ENCODE measurements at places on chromosomes 5 and 9. TPM values are rescaled to one million over a fixed set of nuclear protein-coding genes. Genes with fewer than 3 reads are reported as not detected.

- no peak overlapping the region for H3K4me3 ChIP-seq
- no peaks in the 10 kb centered on the region for H3K36me3 ChIP-seq
- DNase-seq, result no peak
These were observed 162.5 kb upstream of the TLE4 start for GRCh38 chr9:79409182-79409823.

Gene PFN3
- total RNA-seq, result not detected

DNA sequence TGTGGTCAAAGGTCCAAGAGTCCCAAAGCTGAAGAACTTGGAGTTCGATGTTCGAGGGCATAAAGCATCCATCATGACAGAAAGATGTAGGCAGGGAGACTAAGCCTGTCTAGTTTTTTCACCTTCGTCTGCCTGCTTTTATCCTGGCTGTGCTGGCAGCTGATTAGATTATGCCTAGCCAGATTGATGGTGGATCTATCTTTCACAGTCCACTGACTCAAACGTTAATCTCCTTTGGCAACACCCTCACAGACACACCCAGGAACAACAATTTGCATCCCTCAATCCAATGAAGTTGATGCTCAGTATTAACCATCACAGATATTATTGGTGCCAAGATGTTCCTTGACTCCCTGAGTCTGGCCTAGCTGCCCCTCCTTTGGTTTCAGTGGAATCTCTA is 530.8 kb upstream of the CLINT1 start:
- H3K4me3 ChIP-seq, result no peak overlapping the region
- H3K27me3 ChIP-seq, result no peaks in the 10 kb centered on the region
- no peaks in the 10 kb centered on the region for H3K4me1 ChIP-seq
- no peaks in the 10 kb centered on the region for H3K36me3 ChIP-seq

DNA sequence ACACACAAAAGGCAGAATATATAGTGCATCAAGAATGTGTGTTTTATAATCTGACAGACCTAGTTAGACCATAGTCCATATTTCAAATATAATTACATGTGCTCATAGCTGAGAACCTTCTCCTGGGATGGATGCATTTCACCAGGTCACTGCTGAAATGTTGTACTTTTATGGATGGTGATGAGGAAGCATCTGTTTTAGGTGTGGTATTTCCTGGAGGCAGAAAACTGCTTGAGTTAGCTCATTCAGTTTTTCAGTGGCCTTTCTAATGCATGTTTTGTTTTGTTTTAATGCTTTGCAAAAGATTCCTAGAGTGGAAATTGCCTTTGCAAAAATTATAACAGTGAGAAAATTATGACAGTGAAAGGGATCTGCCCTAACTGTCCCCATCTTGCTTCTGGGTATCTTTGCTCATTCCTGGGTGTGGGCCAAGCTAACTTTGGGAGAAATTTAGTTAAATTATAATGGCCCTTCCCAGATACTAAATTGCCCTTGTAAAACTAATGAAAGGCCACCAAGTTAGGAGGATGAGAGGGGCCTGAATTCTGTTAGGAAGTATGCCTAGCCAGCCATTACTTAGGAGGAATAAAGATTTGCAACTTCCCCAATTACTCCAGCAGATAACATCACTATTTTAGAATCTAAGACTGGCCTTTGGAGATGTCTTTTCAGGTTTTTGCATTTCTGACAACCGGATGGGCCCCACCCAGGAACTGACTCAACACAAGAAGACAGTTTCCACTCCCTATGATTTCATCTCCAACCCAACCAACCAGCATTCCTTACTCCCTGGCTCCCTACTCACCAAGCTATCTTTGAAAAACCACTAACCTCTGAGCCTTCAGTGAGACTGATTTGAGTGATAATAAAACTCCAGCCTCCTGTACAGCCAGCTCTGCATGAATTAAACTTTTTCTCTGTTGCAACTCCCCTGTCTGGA is 7.0 kb upstream of the IL12B start:
- DNase-seq, result no peak
- H3K4me3 ChIP-seq, result no peak overlapping the region
- H3K4me1 ChIP-seq, result no peaks in the 10 kb centered on the region
- no peak overlapping the region for H3K27ac ChIP-seq
- H3K36me3 ChIP-seq, result no peaks in the 10 kb centered on the region

Gene LCN6
- not detected for total RNA-seq

DNA sequence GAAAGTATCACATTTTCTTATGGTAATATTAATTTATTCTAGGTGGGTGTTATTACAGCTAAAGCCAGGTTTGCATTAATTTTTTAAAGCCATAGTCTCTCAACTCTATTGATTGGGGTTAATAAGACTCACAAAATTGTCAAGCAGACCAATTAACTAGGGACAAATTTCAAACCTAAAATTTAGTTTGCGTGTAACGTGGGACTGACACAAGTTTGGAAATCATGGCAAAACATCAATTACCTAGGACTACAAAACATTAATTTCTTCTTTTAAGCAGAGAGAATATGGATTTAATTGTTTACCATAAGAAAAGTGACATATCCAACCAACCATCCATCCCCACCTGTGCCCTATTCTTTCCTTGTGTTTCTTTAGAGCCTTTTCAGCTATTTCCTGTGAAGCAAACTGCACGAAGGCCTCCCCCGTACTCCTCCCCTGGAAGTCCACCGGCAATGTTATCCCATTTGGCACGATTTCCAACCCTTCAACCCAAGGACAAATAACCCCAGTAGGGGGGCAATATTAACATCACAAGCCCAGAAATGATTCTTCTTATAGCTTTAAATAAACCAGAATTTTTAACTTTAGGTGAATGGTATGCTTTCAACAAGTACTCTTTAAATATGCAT is 4.4 kb downstream of the HNRNPH1 start:
- H3K4me3 ChIP-seq, result no peak overlapping the region
- peaks cover 20% of the 10 kb centered on the region for H3K4me1 ChIP-seq
- H3K27me3 ChIP-seq, result no peaks in the 10 kb centered on the region
- peak overlapping the region; percentile 31 for H3K27ac ChIP-seq

Gene PAPPA
- not detected for total RNA-seq

DNA sequence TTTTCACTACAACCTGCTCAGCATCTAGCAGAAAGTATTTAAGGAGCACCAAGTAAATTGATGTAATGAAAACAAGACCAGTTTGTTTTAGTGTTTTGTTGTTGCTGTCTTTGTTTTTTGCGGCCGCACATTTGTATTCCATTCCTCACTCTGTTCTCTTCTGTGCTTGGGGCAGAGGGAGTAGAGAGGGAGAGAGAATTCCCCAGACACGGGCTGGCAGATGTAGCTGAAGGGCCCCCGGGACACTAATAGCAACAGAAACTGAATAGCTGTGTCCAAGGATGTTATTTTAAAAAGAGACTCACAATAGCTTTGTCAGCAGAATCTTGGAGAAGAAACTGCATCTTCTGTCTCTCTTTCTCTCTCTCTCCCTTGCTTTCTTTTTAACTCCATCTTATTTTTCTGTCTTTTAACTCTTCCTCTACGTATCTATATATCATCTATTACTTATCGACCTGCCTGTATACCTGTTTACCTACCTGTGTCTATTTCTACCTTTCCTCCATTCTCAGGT is 145.3 kb downstream of the PAPPA start:
- no peak overlapping the region for H3K4me3 ChIP-seq
- no peak for DNase-seq
- H3K4me1 ChIP-seq, result no peaks in the 10 kb centered on the region
- no peaks in the 10 kb centered on the region for H3K27me3 ChIP-seq
- H3K27ac ChIP-seq, result no peak overlapping the region
- H3K36me3 ChIP-seq, result no peaks in the 10 kb centered on the region

DNA sequence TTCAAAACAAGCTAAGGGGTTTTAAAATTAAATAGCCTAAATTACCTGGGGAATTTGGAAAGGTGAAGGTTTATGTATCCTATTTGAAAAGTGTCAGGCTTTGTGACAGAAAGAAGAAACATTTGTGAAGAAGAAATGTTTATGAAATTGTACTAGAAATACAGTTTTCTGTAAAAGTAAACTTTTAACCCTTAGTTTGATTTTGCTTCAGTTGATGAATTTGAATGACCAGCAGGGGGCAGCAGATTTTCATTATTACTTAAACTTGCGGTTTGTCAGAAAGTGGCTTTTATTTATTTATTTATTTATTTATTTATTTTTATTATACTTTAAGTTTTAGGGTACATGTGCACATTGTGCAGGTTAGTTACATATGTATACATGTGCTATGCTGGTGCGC is 58.1 kb downstream of the NNT start:
- H3K4me3 ChIP-seq, result no peak overlapping the region
- H3K27me3 ChIP-seq, result no peaks in the 10 kb centered on the region
- DNase-seq, result no peak
- no peak overlapping the region for H3K27ac ChIP-seq
- H3K36me3 ChIP-seq, result no peaks in the 10 kb centered on the region

Gene PCDHB9
- not detected for total RNA-seq

Gene FAM163B
- not detected for total RNA-seq

Gene LCN1
- not detected for total RNA-seq

Gene LRRC26
- total RNA-seq, result 3.0 TPM

DNA sequence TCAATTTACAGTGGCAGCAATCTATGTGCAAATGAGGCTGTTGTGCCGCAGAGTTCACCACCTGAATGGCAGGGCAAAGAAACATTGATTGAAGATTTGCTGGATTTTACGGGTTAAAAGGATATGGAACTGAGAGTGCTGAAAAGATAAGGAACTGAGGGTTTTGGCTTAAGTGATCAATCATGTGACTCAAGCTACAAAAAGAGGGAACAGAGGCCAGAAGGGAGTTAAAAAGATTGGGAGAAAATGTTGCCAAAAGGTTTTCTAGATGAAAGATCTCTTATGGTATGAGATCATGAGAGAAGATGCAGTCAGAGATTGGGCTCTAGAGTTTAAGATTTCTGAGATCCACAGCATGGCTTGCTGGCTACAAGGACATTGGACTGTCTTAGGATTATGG is 7.9 kb upstream of the RIMOC1 start:
- H3K27ac ChIP-seq, result no peak overlapping the region
- no peak overlapping the region for H3K4me3 ChIP-seq
- no peak for DNase-seq
- no peaks in the 10 kb centered on the region for H3K4me1 ChIP-seq

Gene AHRR
- 1.1 TPM for total RNA-seq

Gene ROR2
- 0.95 TPM for total RNA-seq

GRCh38 chr9:81470864-81471263 is 218.5 kb downstream of the TLE1 start:
- no peak overlapping the region for H3K27ac ChIP-seq
- DNase-seq, result no peak
- H3K27me3 ChIP-seq, result no peaks in the 10 kb centered on the region
- no peak overlapping the region for H3K4me3 ChIP-seq

Gene TUT7
- total RNA-seq, result 17.2 TPM

GRCh38 chr9:3200331-3200774 is 325.4 kb downstream of the RFX3 start:
- H3K4me1 ChIP-seq, result no peaks in the 10 kb centered on the region
- no peak overlapping the region for H3K4me3 ChIP-seq
- no peak overlapping the region for H3K27ac ChIP-seq
- H3K27me3 ChIP-seq, result no peaks in the 10 kb centered on the region

GRCh38 chr9:122214507-122214906 is 14.2 kb downstream of the LHX6 start:
- H3K4me1 ChIP-seq, result peaks cover 10% of the 10 kb centered on the region
- DNase-seq, result no peak
- no peaks in the 10 kb centered on the region for H3K36me3 ChIP-seq
- no peak overlapping the region for H3K27ac ChIP-seq
- peak overlapping the region; percentile 72 for H3K4me3 ChIP-seq

Measured in Caco-2 (cell line).